ENCODE measurements at places on chromosomes 4 and X. TPM values are rescaled to one million over a fixed set of nuclear protein-coding genes. Genes with fewer than 3 reads are reported as not detected.

The MAGEC3 gene
- total RNA-seq = not detected

- no peak for DNase-seq
Observed at GRCh38 chrX:54798137-54798536, at the start of gene ITIH6. Gene ITIH6 (minus strand): TSS chrX:54798255. CDS start chrX:54798210, 45 bp downstream.

The DMRTC1 gene
- not detected for total RNA-seq

The RTL3 gene
- not detected for total RNA-seq

DNA sequence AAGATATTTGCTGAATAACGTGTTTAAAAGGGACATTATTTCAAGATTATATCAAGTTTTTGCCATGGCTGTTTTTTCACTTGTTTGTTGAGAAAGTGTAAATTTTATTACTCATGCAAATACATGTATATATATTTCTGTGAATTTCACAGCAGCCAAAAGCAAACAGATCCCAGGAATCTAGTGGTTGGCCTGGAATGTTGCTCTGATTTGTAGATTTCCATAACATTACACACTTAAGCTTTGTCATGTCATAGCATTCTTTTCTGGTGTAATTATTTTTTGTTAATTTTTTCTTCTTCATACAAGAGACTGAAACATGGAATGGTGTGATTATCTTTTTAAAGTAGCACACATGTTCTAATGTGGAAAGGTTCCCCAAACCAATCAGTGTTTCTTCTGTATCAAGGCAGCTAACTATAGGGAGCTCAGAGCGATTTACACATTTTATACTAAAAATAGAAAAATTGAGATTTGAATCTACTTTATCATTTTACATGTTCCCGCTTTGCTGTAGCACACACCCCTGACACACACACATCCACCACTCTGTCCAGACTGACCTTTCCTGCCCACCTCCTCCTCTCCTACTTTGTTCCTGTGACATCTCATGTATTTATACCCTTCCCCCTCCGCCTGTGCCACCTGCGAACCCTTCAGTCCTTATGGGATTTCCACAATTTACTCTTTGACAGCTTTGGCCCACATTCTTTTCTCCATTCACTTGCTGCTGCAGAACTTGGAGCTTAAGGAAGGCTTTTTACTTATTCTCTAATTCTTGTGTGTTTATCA lies 20.3 kb downstream of the RUFY3 start:
- DNase-seq = no peak
